Upper lobe of right lung (tissue), 1 donor: ENCODE measurements at places on chromosomes 6 and 20. TPM values are rescaled to one million over a fixed set of nuclear protein-coding genes. Genes with fewer than 3 reads are reported as not detected.

- H3K4me1 ChIP-seq: peaks cover 23% of the 10 kb centered on the region
- DNase-seq: no peak
- H3K4me3 ChIP-seq: no peak overlapping the region
- no peaks in the 10 kb centered on the region for H3K36me3 ChIP-seq
Observed at GRCh38 chr20:33863440-33864323, 52.5 kb downstream of the CHMP4B start.

GRCh38 chr20:25054995-25055629 is 2.8 kb downstream of the ACSS1 start:
- H3K36me3 ChIP-seq: no peaks in the 10 kb centered on the region
- DNase-seq: no peak
- no peak overlapping the region for H3K4me3 ChIP-seq

DNA sequence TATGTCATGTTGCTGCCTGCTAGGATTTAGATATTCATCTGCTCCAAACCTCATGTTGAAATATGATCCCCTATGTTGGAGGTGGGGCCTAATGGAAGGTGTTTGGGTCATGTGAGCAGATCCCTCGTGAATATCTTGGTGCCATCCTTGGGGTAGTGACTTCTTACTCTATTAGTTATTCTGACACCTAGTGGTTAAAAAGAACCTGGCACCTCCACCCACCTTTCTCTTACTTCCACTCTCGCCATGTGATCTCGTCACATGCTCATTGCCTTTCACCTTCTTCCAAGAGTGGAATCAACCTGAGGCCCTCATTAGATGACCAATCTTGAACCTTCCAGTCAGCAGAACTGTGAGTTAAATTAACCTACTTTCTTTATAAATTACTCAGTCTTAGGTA is 549.4 kb upstream of the SYNCRIP start:
- no peaks in the 10 kb centered on the region for H3K27me3 ChIP-seq
- no peak overlapping the region for H3K4me3 ChIP-seq
- no peak for DNase-seq

- H3K4me1 ChIP-seq: no peaks in the 10 kb centered on the region
- no peak for DNase-seq
- no peak overlapping the region for H3K4me3 ChIP-seq
- H3K36me3 ChIP-seq: no peaks in the 10 kb centered on the region
Observed at GRCh38 chr6:84554706-84555105, 209.7 kb downstream of the TBX18 start.

- H3K4me1 ChIP-seq: peaks cover 5% of the 10 kb centered on the region
- H3K27ac ChIP-seq: no peak overlapping the region
- DNase-seq: no peak
- H3K36me3 ChIP-seq: peaks cover 100% of the 10 kb centered on the region
- no peak overlapping the region for H3K4me3 ChIP-seq
Observed at GRCh38 chr20:10647471-10647870, 26.3 kb downstream of the JAG1 start.

GRCh38 chr6:20840675-20841074 is 306.4 kb downstream of the CDKAL1 start:
- H3K36me3 ChIP-seq: no peaks in the 10 kb centered on the region
- DNase-seq: no peak
- no peaks in the 10 kb centered on the region for H3K4me1 ChIP-seq
- H3K27me3 ChIP-seq: no peaks in the 10 kb centered on the region
- no peak overlapping the region for H3K4me3 ChIP-seq

Gene PAX1
- not detected for total RNA-seq

Gene ESF1
- 15.1 TPM for total RNA-seq

Gene FNDC1
- 1.1 TPM for total RNA-seq
